RPMI7951 (cell line): ENCODE measurements at places on chromosomes 5 and 9.

DNA sequence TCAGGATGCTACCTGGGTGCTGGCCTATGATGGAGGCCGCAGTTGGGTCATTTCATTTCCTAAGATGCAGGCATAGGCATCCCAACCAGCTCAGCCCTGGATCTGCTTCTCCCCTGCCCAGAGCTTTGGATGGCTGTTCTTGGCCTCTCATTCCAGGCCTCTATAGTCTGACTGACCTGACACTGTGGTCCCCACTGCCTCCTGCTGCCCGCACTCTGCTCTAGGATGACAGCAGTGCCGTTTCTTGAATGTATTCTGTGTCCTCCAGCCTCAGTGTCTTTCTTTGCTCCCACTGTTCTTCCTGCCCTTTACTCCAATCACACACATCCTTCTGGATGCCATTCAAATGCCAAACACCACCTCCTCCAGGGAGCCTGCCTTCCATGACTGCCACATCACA lies 235.7 kb downstream of the HSPA4 start:
- DNase-seq = peak; percentile 44

DNA sequence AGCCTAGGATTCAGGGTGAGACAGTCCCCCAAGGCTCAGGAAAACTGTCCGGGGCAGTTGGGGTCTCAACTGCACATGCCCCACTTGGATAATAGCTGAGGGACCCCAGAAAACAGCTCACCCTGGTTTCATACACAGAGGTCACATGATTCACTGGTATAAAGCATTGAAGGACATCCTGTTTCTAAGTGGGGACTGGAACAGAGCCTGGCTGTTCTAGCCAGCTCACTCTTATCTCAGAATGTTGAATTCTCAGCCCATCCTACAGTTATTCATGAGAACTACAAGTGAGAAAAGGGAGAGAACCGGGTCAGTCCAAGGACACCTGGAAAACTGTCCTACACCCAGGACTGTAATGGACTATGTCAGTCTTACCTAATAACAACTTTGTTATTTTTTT lies 170.9 kb downstream of the FGF1 start:
- DNase-seq = no peak

GRCh38 chr9:136103651-136104487 lies 8.8 kb upstream of the NACC2 start:
- no peak for DNase-seq

DNA sequence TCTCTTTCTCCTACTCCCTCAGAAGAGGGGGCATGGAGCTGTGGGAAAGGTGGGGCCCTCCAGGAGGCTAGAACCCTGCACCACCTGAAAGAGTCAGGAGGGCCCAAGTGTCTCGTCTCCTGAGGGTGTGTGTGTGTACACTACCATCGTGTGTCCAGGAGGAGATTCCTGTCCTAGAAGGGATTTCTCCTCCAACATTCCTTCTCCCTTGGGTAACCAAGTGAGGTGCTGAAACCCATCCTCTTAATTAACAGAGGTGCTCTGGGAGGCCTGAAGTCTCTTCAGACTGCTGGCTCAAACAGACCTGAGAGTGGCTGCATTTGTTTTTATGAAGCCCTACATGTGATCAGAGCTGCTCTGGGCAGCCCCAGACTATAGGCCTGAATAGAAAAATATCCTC lies 61.1 kb upstream of the FAM169A start:
- DNase-seq = no peak

- DNase-seq = no peak
Observed at GRCh38 chr9:19510907-19511306, 102.1 kb downstream of the ACER2 start.

DNA sequence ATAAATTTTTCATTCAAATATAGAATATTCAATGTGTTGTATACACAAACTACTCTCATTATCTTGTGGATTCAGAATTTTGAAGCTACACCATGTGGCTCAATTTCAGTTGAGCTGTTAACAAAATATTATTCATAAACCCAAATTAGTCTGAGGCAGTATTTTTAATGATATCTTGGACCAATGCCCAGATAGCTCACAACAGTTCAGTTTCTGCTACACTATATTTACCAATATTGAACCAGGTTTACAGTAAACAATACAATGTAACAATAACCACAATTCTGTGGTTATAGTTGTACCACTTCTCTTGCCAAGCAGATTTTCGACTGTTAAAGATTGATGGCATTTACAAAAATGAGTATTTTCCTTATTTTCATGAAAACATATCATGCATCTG lies 99.9 kb downstream of the SSBP2 start:
- DNase-seq = no peak

DNA sequence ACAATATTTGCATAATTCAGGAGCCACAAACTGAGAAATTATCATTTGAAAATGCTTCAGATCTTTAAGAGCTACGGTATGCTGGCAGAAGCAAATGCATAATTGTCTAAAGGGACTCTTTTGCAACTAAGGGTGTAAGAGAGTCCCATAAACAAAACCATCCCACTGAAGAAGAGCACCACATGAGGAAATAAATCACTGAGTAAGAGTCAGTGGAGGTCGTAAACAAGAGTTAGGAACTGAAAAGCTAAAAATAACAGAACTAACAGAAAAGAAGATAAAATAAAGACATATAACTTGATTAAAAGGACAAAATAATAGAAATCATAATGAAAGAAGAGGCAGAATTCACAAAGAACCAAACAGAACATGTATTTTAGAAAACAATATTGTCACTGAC lies 3.5 kb upstream of the SMC2 start:
- DNase-seq = no peak

DNA sequence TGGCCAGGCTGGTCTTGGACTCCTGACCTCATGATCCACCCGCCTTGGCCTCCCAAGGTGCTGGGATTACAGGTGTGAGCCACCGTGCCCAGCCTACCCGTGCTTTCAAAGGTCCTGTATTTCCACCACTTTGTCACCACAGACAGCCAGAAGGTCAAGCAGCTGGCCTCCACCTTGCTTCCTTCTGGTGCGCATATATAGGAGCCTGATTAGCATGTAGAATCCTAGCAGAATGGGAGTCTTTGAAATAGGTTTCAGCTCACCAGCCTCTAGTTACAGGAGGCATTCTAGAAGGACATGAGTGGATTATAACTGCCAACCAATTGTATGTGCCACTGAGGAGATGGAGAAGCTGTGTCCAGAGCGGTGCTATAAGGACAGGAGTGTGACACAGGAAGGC lies 18.9 kb downstream of the POLR1E start:
- no peak for DNase-seq

DNA sequence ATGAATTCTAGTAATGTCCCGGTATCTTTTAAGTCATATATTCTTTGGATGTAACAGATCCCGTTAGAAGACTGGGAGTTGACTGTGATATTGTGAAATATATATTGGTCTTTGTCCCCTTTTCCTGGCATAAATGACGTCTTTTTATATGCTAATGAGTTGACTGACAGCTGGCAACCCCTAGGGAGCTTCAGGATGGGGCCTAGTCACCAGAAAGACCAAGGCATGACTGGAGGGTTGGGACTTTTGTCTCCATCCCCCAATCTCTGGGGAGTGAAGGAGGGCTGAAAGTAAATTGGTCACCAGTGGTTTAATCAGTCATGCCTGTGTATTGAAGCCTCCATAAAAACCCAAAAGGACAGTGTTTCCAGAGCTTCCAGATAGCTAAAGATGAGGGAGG lies 241.6 kb downstream of the PJA2 start:
- no peak for DNase-seq
